ENCODE measurements at places on chromosomes 3 and 15.
A peak's percentile ranks its signal among the peaks of the same experiment; 100 is the strongest.

DNA sequence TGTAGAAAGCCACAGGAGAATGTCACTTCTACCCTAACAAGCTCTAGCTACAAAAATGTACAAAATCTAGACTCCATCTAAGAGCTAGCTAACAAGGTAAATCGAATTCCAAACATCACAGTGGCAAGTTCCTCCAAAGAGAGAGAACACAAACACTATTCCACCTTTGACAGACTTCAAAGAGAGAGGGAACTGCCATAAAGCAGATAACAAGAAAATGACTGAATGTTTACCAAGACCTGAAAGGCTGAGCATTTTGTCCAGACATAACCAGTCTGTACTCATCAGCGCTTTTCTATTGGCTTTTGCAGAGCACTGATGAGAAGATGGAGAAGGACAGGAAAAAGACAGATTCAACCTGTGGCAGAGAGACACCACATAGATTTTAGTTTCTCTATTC is 1419.6 kb upstream of the ALCAM start:
- no peak for DNase-seq

- no peak for DNase-seq
These were observed 44.7 kb downstream of the TCF12 start for GRCh38 chr15:56963126-56963525.

GRCh38 chr3:189108067-189108466 is 63.7 kb upstream of the TPRG1 start:
- DNase-seq, result no peak

- DNase-seq, result no peak
These were observed 35.0 kb upstream of the NEDD4 start for GRCh38 chr15:56028430-56028829.

- no peak for DNase-seq
These were observed 67.3 kb downstream of the MORC1 start for GRCh38 chr3:109050591-109051167.

DNA sequence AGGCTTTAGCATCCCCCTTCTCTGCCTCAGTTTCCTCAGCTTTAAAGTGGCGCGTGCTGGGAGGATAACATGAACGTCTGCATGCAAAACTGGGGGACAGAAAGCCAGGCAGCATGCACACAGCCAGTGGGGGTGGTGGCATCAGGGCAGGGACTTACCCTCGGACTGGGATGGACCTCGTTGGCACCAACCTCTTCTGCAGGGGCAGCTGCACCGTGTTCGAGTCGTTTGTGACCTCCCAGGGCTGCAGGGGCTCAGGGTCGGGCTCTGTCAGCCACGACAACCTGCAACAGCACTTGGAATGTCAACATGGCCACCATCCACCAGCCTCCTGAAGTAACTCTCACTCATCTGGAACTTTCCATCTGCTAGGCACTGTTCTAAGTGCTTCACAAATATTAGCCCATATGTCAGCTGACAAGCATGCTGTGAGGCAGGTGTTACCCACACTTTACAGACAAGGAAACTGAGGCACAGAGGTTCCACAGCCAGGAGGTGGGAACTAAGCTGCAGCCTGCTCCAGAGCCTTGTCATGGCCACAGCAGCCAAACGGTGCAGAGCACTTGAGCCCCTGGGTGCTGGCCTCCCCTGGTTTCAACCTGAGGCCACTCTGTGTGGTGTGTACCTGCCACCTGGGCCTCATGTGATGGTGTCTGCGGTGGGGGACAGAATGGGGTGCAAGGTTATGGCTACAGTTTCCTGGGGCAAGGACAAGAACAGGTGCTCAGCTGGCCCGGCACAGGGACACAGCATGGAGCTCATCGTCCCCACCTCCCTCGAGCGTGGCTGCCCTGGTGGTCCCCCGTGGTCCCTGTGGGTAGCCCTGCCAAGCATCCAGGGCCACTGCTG is 6.7 kb downstream of the C3orf22 start:
- DNase-seq, result no peak

DNA sequence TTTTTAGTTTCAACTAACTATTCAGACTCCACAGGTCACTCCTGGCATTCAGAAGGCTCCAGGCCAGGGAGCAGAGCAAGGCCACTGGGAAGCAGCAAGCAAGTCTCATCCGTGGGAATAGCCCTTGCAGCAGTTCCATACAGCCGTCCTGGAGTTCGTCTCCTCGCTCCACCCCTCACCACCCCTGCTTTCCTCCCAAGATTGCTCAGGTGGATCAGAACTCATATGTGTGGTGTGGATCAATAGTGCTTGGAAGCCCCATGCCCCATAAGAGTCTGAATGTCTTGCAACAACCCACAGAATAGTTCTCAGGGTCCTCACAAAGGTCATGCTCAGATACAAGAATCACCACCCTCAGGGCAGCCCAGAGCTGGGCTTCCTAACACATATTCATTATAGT is 44.5 kb downstream of the SUSD5 start:
- DNase-seq, result no peak

- peak; percentile 64 for DNase-seq
These were observed 37.9 kb downstream of the CHRD start for GRCh38 chr3:184417619-184418327.

DNA sequence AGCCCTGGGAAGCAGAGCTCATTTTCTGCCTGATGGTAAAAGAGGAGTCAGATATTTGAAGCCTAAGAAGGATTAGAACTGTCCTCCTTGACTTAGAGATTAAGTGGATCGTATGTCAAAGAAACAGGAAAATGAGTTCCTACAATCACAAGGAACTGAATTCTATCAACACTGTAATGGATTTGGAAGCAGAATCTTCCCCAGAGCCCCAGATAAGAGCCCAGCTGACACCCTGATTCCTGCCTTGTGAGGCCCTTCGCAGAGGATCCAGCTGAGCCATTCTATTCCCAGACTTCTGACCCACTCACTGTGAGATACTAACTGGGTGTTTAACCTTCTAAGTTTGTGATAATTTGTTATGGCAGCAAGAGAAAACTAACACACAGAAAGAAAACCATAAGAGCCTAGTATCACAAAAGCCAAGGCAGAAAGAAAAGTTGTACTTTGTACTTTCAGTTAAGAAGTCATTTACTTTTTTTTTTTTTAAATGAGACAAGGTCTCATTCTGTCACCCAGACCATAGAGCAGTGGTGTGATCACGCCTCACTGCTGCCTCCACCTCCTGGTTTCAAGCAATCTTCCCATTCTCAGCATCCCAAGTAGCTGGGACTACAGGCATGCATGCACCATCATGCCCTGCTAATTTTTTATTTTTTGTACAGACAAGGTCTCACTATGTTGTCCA is 61.1 kb upstream of the ZBTB20 start:
- no peak for DNase-seq

DNA sequence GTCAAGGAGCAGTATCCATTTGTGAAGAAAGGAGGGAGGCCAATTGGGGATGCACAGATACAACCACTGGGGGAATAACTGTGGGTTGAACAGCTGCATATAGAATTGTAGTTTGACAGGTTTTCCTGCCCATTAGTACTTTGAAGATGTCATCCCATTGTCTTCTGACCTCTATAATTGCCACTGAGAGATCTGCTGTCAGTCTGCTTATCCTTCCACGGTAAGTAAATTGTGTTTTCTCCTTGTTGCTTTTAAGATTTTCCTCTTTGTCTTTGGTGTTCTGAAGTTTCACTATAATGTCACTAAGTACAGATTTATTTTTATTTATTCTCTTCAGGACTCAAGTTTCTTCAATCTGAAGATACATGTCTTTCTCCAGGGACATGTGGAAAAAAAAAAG is 56.6 kb downstream of the MOBP start:
- DNase-seq, result no peak

- DNase-seq, result no peak
These were observed 117.4 kb upstream of the LPP start for GRCh38 chr3:188036375-188037194.

DNA sequence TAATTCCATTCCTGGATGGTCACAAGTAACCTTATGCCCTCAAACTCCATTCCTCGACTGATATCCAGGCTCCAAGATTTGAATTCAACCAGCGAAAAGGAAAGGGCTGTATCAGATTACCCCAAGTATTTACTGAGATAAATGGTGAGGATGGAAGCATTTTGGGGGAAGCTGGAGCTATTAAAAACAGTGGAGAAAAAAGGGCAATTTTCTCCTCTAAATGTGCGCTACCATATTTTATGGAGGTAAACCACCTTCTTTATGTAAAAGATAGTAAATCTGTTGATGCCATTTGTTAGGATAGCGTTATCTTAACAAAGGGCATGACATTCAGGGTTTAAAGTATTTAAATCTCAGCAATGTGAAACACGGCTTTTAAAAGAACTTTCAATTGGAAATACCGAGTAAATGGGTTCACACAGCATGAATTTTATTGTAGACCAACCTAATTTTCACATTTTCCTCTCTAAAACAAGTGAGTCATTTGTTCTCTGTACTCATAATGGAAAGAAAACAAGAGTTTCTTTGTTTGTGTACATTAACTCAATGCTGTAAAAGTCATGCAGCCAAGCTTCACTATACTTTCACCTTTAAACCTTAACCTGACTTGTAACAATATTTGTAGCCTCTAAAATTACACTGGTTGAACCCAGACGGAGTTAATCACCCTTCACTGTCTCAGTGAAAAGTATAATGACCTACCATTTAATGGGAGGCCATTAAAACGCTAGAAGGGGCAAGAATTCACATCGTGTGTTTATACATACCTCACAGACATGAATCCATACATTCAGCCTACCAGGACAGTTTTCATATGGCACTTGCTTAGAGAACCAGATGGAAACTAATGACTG is 773.4 kb downstream of the ROBO1 start:
- no peak for DNase-seq

DNA sequence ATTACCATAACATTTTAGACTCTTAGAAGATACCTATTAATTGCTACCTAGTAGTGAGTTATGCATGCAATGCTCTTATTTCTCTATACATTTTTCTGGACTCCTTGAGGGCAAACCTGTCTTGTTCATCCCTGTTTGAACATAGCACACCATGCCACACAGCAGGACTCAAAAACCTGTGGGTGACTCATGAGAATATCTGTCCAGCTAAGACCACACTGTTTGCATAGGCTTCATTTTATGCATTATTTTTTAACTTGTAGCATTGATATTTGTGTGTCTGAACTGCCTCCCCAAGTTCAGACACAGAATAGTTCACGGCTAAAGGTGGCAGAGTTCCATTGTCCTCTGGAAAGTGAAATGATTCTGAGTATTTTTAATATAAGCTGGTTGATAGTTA is 1.8 kb downstream of the LMCD1 start:
- DNase-seq, result no peak

- DNase-seq, result no peak
These were observed 107.6 kb downstream of the OXNAD1 start for GRCh38 chr3:16372362-16373292.

- DNase-seq, result no peak
These were observed 75.1 kb downstream of the B3GNT5 start for GRCh38 chr3:183328164-183328563.

GRCh38 chr3:31879365-31879764 is 101.7 kb downstream of the OSBPL10 start:
- DNase-seq, result no peak

DNA sequence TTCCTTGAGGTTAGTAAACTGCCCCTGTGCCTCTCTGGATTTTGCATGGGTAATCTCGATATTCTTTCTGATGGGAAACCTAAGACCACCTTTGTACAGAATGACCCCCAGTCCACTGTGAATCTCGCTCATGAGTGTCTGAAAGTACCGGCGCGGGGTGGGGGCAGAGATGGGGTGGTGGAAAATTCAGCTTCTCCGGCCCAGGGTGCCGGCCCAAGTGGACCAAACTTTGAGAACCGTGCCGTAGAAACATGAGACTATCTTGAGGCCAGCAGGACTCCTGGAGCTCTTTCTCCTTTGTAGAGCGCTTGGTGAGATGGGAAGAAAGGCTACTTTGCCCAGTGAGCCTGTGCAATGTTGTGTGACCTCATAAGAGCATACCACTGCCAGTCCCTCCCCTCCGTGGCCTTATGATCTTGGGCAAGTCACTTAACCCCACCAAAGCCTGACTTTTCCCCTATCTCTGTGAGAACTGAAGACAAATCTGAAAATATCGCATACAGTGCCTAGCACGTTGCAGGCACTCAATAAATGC is 40.4 kb upstream of the VEPH1 start:
- no peak for DNase-seq

GRCh38 chr3:124299831-124300230 is 307.9 kb upstream of the ROPN1 start:
- no peak for DNase-seq

- DNase-seq, result no peak
These were observed 259.9 kb upstream of the NR2F2 start for GRCh38 chr15:96070636-96071035.

GRCh38 chr3:23836536-23837230 is 30.9 kb downstream of the UBE2E1 start:
- no peak for DNase-seq

DNA sequence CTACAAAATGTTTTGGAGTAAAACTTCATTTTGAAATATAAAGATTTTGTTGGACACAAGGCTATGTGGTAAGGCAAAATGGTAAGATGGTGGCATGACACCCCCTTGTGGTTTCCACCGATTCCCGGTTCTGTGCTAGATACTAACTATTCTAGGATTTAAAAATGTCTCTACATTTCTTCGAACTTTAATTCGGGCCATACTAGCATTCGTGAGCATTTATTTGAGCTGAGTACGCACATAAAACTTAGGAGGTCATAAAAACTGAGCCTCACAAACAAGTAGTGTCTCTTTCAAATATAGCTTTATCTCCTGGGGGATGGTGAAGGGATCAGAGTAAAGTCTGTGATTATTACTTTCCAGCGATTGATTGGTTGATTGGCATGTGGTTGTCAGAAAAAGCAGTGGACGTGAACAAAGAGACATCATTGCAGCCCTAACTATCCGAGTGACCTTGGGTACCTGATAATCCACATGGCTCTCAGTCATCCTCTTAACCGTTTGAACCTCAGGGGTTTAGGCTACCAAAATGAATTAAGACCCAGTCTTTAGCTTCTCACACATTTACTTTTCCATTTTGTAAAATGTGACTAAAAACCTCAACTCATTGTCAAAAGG is 1.1 kb upstream of the ZNF639 start:
- DNase-seq, result no peak

- DNase-seq, result no peak
These were observed 949.0 kb downstream of the EPHA3 start for GRCh38 chr3:90056281-90057032.

GRCh38 chr15:56052395-56053045 is 59.1 kb upstream of the NEDD4 start:
- DNase-seq, result no peak

- DNase-seq, result no peak
These were observed 10.3 kb downstream of the ATG7 start for GRCh38 chr3:11282250-11283138.

GRCh38 chr3:179323197-179324110 is 623 bp downstream of the ZNF639 start:
- peak; percentile 49 for DNase-seq

- DNase-seq, result no peak
These were observed 68.3 kb downstream of the BOC start for GRCh38 chr3:113279686-113280085.

GRCh38 chr15:50774450-50774849 is 8.9 kb upstream of the SPPL2A start:
- DNase-seq, result no peak

- no peak for DNase-seq
These were observed 76.1 kb upstream of the ACAD9 start for GRCh38 chr3:128803307-128803706.
